ENCODE measurements at places on chromosomes 7 and 10.

DNA sequence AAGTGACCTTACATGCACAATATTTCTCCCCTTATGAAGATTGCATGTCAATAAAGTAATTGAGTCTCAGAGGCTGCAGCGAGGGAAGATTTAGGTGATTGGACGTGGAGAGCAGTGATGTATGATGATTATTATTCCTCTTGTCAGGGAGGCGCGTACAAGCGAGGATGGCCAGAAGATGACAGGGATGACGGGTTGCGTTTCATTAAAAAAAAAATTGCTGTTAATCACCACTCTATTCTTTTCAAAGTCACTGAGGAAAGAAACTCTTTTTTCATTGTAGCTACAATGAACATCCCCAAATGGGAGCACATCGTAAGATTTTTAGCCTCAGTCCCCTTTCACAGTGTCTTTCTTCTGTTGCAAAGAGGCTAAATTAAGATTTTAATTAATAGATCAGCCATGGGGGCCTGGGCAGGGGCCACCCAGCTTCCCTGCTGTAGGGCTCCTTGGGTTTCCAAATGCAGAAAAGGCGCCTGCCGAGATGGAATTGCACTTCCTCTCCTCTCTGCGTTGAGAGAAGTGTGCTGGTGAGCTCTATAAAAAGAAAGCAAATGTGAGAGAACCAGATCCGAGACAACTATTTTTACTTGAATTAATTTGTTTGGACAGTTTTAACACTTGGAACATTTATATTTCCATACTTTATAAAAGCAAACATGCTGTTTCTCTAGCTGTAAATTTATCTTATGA lies 998.1 kb downstream of the LRMDA start:
- DNase-seq = no peak

GRCh38 chr10:50951365-50951764 lies 65.9 kb upstream of the A1CF start:
- DNase-seq = no peak

GRCh38 chr7:29637374-29637773 lies 73.7 kb downstream of the PRR15 start:
- no peak for DNase-seq

GRCh38 chr7:67489881-67490280 lies 493.2 kb downstream of the TYW1 start:
- DNase-seq = no peak

DNA sequence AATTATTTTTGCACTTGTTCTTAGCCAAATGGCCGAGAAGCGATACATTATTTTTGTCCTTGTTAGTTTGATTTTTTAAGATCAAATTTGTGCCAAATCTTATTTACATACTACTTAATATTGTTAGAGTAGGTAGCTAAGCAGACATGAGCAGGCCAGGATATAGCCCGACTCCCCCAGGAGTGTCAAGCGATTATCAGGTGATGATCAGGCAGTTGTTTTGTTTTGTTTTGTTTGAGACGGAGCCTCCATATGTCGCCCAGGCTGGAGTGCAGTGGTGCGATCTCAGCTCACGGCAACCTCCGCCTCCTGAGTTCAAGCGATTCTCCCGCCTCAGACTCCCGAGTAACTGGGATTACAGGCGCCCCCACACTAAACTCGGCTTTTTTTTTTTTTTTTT lies 71.1 kb downstream of the LYZL2 start:
- DNase-seq = no peak

DNA sequence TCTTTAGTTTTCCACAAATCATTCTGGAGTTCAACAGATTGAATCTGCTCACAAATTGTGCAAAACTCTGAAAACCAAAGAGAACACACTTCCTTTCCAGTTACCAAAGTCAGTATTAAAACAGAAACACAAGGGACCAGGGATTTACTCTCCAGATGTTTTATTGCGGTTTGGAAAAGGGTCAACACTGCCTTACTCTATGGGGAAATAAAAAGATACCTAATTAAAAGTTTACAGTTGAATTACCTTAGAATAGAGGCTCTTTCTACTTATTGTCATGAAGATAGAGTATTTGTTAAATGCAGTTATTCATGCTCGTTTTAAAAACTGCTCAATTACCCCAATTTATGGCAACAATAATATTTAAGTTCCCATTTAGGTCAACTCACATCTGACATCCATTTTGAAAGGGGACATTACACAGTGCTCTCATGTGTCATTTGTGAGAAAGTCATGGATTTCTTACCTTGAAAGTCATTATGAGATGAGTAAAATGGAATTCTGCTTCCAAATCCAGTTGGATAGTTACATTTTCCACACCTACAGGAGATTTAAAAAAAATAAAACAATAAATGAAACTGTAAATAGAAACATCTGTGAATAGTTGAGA lies 8.4 kb downstream of the LAMB1 start:
- DNase-seq = no peak

GRCh38 chr10:27599546-27599945 lies 95.4 kb downstream of the RAB18 start:
- no peak for DNase-seq

- no peak for DNase-seq
Measured at GRCh38 chr10:24652381-24652957, 71.2 kb downstream of the ARHGAP21 start.

- DNase-seq = no peak
Measured at GRCh38 chr7:78090616-78091015, 292.0 kb downstream of the PHTF2 start.

DNA sequence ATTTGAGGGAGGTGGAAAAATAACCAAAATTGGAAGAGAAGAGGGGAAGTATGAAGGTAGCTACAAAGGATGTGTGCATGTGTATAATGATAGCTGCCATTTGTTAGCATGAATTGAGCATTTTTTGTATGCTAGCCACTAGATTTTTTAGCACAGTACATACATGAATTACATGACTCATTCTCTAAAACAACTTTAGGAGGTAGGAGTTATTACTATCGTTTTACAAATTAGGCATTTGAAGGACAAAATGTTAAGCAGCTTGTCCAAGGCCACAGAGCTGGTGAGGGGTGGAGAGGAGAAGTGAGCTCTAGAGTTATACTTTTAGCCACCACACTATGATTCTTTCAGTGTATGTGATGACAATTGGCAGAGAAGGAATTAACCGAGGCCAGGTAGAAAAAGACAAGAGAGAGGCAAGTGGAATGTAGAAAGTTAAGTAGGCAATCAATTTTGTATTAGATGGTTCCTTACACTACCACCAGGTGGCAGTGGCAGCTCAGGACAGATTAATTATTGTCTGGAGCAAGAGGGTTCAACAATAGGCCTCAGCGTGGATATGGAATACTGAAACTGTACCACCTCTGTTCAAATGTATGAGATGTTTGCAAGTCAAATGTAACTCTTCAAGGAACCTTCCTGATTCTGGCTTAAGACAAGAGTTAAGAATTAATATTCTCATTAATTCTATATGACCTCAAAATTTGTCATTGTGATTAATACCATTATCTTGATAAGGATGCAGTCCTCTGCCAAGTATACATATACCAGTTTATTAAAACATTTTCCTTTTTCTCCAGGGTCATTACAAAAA lies 128.0 kb downstream of the MBL2 start:
- no peak for DNase-seq

DNA sequence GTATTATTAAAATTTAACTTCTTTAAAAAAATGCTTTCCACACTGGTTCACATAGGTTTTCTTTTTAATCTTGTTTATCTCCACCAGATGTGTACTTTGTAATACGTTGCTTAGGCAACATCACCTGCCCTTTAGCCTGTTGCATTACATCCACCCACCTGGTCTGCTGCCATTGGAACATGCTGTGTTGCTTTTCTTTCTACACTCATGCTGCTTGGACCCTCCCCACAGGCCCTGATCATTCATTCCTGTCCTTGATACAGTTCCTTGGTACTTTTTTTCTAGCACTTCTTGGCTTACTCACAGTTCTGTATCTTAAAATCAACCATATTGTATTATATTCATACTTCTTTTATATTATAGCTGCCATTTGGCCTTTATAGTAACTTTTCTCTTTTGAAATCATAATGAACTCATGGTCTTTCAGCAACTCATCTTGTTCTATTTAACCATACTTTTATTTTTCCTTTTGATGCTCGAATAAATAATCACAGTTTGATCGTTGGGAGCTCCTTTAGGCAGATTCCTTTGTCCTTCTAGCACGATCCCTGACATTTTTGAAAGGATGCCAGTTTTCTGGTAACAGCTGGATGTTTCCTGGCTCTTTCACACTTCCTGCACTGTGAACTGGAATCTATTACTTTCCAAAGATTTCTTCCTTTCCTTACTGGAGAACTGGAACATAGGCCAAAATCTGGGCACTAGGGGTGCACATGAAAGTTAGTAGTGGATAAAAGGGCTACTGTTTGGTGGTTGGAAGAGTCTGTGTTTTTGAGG lies 125.1 kb downstream of the CDK14 start:
- DNase-seq = no peak

DNA sequence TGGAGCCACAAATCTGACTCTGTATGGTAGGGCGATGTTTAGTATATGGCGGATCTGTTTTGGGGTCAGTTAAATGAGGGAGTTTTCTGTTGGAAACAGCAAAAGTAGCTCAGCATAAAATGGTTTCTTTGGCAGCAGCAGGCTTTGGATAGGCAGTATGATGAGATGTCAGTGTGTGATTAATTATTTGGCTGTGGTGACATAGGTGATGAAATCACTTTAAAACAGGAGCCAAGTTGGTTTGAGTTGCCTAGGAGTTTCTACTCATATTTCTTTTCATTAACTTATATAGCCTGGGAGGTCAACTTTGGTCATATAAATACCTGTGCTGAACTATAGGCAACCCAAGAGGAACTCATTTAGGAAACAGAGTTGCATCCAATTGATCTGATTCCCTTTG lies 291.2 kb downstream of the LRMDA start:
- no peak for DNase-seq

- DNase-seq = no peak
Measured at GRCh38 chr7:155071121-155071651, 1.1 kb downstream of the HTR5A start.

GRCh38 chr10:77940627-77941026 lies 14.1 kb upstream of the DLG5 start:
- no peak for DNase-seq

GRCh38 chr10:46077731-46078413 lies 31.8 kb upstream of the MSMB start:
- DNase-seq = no peak

DNA sequence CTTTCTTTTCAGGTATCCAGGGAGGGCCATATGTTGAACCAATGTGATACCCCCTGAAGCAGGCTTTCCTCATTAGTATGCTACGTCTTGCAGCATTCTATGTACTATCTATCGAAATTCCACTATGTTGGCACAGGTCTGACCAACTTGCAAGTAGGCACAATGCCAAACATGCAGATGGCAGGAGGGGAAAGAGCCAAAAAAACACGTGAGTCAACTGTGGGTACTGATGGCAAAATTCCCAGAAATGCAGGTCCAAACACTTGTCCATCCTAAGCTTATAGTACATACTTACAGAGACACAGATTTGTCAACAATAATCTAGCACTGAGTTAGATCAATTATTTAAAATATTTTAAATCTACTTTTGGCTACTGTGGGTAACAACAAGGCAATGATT lies 394.9 kb downstream of the DGKB start:
- no peak for DNase-seq

GRCh38 chr7:66741710-66742049 lies 1.1 kb downstream of the RABGEF1 start:
- no peak for DNase-seq

GRCh38 chr10:28559618-28560017 lies 26.7 kb downstream of the WAC start:
- no peak for DNase-seq

GRCh38 chr7:12686234-12686890 lies 1.1 kb upstream of the ARL4A start:
- peak; percentile 90 for DNase-seq

- no peak for DNase-seq
Measured at GRCh38 chr10:102327002-102327401, 68.5 kb upstream of the NFKB2 start.

- DNase-seq = no peak
Measured at GRCh38 chr10:51086710-51087109, 12.4 kb downstream of the PRKG1 start.

DNA sequence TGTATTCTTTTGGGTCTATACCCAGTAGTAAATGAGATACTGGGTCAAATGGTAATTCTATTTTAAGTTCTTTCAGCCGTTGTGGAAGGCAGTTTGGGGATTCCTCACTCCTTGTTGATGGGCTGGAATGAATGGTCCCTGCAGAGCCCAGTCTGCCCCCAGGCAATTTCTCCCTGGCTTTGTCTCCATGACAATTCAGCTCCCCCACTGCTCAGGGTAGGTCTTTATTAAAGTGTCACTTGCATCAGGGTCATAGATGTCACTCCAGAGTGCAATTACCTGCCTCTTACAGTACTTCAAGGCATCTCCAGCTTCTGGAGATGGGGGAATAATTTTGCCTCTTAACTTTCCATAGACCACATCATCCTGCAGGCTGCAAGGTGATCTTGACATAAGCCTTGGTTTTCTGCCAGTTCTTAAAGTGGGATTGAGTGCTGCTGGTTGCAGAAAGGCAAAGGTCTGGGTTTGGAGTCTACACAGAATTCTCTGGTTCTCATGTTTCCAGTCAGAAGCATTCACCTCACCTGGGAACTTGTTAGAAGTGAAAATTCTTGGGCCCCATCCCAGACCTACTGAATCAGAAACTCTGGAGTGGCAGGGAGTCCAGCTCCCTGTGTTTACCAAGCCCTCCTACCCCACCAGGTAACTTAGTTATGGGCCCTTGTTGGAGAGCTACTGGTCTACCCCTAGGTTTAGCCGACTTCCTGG lies 442.4 kb downstream of the GALNT17 start:
- DNase-seq = no peak

GRCh38 chr10:74987339-74988053 lies 124.0 kb upstream of the SAMD8 start:
- DNase-seq = no peak

DNA sequence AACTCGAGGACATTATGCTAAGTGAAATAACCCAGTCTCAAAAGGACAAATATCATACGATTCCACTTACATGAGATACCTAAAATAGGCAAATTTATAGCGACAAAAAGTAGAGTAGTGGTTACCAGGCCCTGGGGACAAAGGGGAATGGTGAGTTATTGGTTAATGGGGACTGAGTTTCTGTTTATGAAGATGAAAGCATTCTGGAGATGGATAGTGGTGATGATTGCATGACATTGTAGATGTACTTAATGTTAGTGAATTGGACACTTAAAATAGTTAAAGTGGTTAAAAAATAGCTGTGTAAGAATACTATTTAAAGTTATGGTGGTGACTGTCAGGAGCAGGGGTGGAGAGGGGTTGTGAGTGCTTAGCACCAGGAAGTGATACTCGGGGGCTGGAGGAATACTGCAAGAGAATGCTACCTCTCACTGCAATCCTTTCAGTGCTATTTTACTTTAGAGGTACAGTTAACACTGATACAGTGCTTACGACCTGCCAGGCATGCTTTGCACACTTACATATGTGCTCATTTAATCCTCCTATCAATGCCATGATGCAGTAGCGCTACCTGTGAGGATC lies 16.7 kb upstream of the TEX36 start:
- DNase-seq = no peak

Data from stimulated activated CD4-positive, alpha-beta T cell treated with anti-CD3 and anti-CD28 coated beads, Interleukin-1b, Interleukin-23, amount 100 ng/mL, for 1 hour (primary cell).